ENCODE measurements at places on chromosomes 13 and 19. TPM values are rescaled to one million over a fixed set of nuclear protein-coding genes. Genes with fewer than 3 reads are reported as not detected.

The ZSCAN1 gene
- total RNA-seq = not detected

The IRF2BP1 gene
- total RNA-seq = 23.1 TPM

The LGALS14 gene
- not detected for total RNA-seq

The DHDH gene
- total RNA-seq = not detected

The MBD3L2 gene
- total RNA-seq = not detected

The KRTDAP gene
- not detected for total RNA-seq

- no peak for DNase-seq
Observed at GRCh38 chr19:41427647-41428480, 690 bp upstream of the B3GNT8 start.

- DNase-seq = no peak
Observed at GRCh38 chr13:98775844-98776598, 23.5 kb upstream of the SLC15A1 start.

DNA sequence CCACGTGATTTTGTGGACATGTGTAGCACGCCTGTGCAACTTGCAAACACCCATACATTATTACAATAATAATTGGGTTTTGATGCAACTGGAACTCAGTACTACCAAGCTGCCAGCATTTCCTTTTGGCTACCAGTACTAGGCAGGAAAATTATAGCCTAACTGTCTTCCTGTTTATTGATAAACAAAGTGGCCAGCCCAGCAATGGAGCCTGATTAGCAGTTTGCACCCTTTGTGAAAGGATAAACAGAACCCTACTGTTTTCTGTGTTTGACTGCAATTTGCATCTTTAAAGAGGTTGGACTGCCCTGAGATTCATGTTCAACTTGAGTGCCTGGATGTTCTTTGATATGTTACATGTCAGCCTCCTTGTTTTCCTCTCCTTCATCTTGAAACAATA lies 173.9 kb downstream of the ZIC5 start:
- no peak for DNase-seq

DNA sequence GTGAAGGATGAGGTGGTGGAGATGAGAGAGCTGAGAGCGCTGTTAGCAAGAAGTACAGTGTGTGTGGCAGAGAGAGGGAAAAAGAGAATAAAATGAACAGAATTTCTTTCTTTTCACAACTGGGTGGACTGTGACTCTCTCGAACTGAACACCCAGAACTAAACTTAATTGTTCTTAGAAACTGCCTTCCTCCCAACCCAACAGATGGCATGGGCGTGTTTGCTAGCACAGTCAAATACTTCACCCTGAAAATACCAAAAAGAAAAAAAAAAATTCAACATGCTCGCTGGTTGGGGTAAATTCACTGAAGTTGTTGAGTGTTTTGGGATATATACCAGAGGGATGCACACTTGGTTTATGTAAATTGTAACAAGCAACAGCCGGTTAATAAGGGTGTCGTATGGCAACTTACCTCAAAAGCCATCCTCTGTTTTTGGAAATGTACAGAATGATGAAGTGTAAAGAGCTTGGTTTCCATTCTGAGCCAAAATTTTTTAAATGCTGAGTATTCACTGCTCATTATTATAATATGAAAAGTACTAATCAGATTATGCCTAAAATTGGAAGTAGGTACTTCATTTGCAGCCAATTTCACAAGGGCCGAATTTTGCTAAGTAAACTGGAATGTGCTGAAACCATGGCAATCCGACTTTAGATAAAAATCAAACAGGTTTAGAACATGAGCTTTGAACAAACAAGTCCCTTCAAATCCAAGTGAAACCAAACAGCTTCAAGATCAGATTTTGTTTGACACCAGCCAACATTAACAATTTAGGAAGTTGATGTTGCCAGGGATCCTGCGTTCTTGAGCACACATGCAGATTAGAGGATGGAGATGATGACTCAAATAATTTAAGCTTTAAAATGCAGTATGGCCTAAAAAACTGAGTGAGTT lies 115.8 kb downstream of the ZIC5 start:
- DNase-seq = no peak

DNA sequence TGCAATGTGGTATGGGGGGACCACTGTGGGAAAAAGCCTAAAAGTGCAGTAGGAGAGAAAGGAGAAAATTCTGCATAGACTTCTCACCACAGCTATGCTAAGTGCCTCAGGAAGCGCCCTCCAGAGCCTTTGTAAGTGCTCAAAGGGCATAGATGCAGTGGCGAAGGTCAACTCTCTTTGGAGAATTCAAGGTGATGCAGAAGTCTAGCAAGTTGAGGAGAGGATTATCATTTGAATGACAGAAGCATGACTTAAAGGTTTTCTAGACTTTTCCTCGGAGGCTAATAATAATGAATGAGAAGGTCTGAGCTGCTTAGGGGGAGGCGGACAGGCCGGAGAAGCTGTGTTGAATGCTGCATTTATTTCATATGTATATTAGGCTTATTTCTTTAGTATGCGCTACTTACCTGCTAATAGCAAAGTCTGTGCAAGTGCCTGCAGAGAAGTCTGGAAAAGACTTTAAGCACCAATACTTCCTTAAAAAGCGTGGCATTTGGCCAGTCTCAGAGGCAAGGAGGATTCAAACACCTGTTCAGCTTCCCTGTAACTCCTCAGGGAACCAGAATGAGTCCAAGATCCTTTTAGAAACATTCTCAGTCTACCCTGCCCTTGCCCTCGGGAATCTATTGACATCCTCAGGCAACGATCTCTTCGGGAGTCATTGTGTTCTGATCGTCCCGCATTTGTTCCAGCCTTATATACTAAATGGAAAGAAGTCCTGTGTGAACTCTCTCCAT lies 56.2 kb downstream of the FLT1 start:
- no peak for DNase-seq

GRCh38 chr19:3210347-3211017 lies 14.0 kb upstream of the CELF5 start:
- no peak for DNase-seq

Measured in pulmonary artery endothelial cell (primary cell).